ENCODE measurements at places on chromosomes 16 and 17.
A peak's percentile ranks its signal among the peaks of the same experiment; 100 is the strongest.

DNA sequence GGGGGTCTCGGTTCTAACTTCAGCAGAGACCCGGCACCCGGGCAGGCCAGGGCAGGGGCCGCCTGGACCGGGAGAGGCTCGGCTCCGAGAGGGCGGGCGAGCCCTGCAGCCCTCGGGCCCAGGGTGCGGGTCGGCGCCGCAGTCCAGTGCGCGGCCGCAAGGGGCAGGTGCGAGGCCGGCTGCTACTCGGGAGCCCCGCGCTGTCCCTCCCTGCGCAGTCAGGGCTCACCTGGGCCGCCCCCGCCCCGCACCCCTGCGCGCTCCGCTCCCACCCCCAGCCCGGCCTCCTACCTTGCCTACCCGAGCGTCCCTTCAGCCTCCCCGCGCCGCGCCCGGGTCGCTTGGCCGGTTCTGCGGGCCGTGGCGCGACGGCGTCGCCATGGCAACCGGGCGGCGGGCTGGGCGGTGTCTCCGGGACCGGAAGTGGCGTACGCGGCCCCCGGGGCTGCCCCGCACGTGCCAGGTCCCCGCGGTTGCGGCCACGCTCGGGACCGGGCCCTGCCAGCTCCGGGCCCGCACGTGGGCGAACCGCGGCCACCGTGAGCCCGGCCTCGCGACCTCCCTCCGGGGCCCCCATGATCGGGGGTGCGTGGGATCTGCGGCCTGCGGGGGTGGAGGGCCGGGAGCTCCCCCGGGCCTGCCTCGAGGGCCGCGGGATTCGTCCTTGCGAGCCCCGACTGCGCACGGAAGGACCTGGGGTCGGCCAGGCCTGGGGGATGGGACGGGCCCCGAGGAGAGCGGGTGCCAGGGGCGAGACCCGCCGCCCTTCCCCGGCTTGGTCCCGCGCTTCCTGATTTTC, at the start of gene CYB561:
Gene CYB561, minus strand, starts transcription at position 353 of the 799 bp plus-strand sequence. CDS start 8,759 bp downstream, outside the sequence.
- DNase-seq, result peak; percentile 87

DNA sequence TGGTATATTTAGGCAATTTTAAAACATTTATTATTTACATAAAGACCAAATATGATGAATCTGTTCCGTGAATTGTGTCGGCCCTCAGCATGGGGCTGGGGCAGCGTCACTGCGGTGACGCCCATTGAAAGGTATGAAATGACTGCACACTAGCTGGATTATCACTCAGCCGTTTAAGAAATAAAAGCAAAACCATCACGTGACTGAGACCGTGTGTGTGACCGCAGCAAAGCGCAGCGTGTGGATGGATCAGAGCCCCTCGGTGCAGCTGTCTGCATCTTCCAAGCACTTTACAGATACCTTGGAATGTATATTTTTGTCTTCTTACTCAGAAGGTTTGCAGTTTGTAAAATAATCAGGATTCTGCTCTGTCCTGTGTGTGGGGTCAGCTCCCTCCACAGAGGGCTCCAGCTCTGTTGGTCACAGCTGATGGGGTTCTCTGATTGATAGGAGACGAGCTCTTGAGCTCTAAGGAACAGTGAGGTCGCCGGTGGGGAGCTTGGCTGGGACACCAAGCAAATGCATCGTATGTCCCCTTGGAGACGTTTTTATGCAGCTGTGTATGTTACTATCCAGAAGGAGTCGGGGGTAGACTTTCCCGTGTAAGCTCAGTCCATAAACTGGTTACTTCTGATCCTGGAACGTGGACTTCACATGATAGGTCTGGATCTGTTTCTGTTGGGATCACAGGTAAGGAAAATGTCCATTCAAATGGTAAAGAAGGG, 45.1 kb downstream of the WDR45B start:
- no peak for DNase-seq

DNA sequence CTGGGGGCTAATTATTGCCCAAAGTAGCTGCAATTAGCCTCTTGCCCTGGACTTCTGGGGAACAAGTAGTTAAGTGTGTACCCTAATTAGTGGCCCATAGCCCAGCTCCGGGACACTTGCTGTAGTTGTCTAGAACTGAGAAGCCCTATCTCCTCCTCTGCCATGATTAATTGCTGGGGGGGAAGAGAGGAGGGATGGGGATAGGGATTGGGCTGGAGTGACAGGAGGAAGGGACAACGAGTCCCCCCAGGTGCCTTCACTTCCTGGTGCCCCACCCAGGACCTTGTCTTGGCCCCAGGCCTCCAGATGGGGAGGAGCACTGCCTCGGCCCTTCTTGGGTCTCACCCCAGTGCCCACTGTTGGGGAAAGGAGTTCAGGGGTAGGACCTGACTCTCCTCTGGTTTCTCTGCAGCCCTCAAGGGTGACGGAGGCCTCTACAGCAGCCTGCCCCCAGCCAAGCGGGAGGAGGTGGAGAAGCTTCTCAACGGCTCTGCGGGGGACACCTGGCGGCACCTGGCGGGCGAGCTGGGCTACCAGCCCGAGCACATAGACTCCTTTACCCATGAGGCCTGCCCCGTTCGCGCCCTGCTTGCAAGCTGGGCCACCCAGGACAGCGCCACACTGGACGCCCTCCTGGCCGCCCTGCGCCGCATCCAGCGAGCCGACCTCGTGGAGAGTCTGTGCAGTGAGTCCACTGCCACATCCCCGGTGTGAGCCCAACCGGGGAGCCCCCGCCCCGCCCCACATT, 17.4 kb downstream of the NGFR start:
- no peak for DNase-seq

GRCh38 chr17:2366747-2367494, 29.6 kb downstream of the SGSM2 start:
- DNase-seq, result no peak

GRCh38 chr17:54789101-54789880, 111.4 kb upstream of the TOM1L1 start:
- no peak for DNase-seq

GRCh38 chr16:11852092-11852809, 909 bp upstream of the RSL1D1 start:
- peak; percentile 30 for DNase-seq

DNA sequence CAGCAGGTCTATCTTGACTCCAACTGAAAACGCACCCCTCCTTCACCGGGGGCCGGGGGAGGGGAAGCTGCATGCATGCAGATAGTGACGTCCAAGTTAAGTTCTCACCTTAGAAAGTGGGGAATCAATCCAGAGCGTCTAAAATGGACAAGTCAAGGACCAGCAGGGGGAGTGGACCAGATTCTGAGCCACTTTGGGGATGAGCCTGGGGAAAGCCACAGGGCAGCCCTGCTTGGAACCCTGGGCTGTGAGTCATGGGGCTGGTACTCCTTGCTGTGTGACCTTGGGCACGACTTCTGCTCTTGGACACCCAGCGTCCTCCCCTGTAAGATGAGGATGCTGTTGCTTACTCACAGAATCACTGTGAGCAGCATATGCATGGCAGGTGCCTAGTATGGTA, 9.1 kb downstream of the TNFRSF13B start:
- DNase-seq, result no peak

GRCh38 chr17:51746421-51746820, 412.1 kb downstream of the CA10 start:
- no peak for DNase-seq

Data from erythroblast (primary cell).